Heart left ventricle (tissue), 16 donors: ENCODE measurements at places on chromosomes 6 and 20. TPM values are rescaled to one million over a fixed set of nuclear protein-coding genes. Genes with fewer than 3 reads are reported as not detected.

DNA sequence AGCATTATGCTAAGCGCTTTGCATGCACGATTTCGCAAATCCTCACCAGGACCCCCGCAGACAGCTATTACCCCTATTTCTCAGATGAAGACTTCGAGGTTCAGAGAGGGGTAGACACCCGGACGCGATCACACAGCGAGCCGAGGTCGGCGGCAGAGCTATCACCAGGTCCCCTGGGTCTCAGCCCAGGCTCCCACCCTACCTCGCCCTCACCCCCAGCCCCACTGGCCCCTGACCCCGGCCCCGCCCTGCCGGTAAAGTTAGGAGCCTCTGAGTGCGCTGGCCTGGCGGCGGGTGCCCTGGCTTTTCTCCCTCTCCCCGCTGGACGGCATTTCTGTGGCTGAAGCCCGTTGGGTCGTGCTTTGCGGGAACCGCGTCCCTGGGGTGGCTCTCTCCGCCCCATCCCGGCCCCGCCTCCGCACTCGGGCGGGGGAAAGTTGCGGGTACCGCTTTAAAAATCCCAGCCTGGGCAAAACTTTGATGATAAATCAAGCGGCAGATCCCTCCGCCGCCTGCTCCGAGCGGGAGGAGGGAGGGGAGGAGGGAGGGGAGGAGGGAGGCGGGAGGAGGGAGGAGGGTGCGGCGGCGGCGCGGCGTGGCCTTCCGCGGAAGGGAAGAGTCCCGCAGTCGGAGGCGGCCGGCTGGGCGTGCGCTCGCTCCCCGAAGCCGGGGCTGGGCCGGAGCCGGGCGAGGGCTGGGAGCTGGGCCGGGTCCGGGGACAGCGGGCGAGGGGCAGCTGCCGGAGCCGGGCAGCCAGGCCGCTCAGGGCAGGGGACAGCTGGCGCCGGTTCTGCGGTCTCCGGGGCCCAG, at the start of gene VSTM2L:
Gene VSTM2L, plus strand, starts transcription at position 624 of the 810 bp plus-strand sequence. CDS start 224 bp downstream, outside the sequence.
- DNase-seq = no peak

GRCh38 chr20:6104493-6105188, 18.2 kb downstream of the FERMT1 start:
- no peak for DNase-seq

GRCh38 chr6:10413850-10414738, 780 bp downstream of the TFAP2A start:
- no peak for DNase-seq

- no peak for DNase-seq
Measured at GRCh38 chr20:3749689-3750531, 17.4 kb downstream of the HSPA12B start.

DNA sequence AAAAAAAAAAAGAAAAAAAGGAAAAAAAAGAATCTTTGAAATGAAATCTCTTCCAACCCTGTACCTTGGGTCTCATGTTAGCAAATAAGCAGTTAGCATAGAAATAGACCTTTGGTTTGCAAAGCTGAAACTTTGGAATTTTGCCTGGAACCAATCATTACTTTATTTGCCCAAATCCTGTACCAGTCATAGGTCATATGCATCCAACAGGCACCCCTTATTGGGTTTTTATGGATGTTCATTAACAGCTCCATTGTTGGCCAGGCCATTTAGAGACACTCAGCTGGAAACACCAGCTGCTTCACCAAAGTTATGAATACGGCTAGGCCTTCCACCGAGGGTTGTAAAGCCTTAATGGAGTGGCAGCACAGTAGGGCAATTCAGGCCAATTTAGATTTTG, 53.0 kb downstream of the ALDH8A1 start:
- DNase-seq = no peak

- DNase-seq = no peak
Measured at GRCh38 chr6:28727559-28728211, 196.1 kb downstream of the TRIM27 start.

DNA sequence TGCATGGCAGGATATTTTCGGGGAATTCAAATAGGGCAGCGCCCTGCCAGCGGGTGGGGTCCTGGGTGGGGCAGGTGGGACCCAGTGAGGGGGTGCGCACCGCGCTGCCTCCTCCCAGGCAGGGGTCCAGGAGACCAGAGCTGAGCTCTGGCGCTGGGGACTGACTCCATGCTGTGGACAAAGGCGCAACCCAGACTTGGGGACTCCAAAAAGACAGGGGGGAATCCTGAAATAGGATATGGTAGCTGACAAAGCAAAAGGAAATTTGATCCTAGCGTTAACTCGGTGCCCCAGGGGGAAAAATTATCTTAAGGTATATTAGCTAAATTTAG, 23.6 kb downstream of the TFAP2A start:
- DNase-seq = no peak

GRCh38 chr6:89067796-89068195, 12.8 kb upstream of the PNRC1 start:
- DNase-seq = no peak

Gene ADGRB3
- total RNA-seq = 2.5 TPM
